MG63 (cell line): ENCODE measurements at places on chromosomes 11 and 22. TPM values are rescaled to one million over a fixed set of nuclear protein-coding genes. Genes with fewer than 3 reads are reported as not detected.

CRYBB2 gene
- total RNA-seq = not detected in 2 replicates

DNA sequence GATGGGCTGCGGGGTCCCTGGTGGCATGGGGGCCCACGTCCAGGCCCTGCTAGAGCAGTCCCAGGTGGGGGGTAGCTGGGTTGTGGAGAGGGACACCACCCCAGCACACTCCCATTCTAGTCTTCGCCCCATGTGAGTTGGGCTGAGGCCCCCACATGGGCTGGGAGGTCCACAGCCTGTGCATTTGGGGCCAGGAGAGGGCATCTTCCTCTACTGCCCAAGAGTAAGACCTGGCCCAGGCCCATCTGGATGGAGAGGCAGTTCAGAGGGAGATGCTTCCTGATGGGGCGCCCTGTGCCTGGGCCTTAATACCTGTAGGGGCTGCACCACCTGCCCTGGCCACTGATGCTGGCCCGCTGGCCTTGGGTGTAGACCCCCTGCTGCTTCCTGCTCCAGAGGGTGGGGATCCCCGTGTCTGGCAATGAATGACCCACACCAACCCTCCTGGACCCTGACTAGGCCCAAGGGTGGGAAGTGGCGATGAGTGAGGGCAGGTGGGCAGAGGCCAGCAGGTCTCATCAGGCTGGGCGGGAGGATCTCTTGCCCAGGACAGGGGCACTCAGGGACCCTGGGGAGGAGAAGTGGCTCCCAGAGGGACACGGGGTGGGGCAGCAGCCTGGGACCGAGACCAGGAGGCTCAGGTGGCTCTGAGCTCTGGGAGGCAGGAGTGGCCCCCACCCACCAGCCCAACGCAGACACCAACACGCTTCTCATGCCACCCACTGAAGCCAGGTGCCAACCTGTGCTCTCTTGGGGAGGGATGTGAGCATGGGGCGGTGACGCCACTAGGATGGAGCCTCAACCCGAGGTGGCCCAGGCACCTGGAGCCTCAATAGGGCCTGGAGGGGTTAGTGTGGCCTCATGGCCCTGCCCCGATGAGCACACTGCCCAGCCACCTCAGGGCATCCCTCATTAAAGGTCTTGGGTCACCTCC, 17.4 kb upstream of the GNB1L start:
- DNase-seq = no peak

SOX6 gene
- total RNA-seq = not detected in 2 replicates

GRCh38 chr11:11493698-11494097, 128.1 kb downstream of the GALNT18 start:
- DNase-seq = no peak

C11orf87 gene
- total RNA-seq = not detected in 2 replicates

- DNase-seq = no peak
Observed at GRCh38 chr11:8013833-8014232, 26.7 kb downstream of the EIF3F start.

GRCh38 chr11:118939404-118939915, 13.7 kb upstream of the BCL9L start:
- no peak for DNase-seq

GRCh38 chr11:86980086-86980796, 25.0 kb upstream of the FZD4 start:
- no peak for DNase-seq

OR8G1 gene
- total RNA-seq = not detected in 2 replicates

MGAT3 gene
- total RNA-seq = 0.20 TPM in 1 of 2 replicates, not detected in the other

DNA sequence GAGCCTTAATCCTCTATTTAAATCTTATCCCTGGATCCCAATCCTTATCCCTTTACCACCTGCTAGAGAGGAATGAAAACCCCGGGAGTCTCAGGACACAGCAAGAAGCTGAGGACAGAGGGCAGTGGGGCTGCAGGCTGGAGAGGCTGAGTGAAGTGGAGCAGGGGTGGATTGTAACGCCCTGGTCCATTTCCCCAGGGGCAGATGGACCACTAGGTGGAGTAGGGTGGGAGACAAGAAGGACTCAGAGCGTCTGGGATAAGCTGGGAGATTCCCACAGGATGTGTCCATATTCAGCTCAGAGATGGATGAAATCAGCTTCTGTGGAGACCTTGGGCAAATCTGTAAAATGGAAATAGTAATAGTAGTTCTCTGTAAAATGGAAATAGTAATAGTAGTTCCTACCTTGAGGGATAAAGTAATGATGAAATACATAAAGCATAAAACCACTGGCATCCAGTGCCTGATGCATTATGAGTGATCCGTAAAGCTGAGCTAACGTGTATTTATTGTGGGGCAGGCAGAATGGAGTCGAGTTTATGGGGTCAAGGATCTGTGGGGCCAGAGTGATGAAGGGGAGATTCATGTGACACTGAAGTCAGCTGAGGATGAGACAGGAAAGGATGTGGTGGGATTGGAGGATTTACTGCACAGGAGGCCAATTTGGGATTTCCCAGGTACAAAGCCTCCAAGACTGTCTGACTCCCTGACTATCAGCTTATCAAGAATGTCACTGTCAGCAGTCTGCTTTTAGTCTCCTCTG, 1.9 kb upstream of the ROBO4 start:
- no peak for DNase-seq

GRCh38 chr22:21866833-21867527, 465 bp downstream of the MAPK1 start:
- DNase-seq = peak; percentile 42
